ENCODE measurements at places on chromosomes 3 and 15.
A peak's percentile ranks its signal among the peaks of the same experiment; 100 is the strongest.

- DNase-seq: no peak
Measured at GRCh38 chr3:151383111-151383510, 1.4 kb downstream of the P2RY12 start.

DNA sequence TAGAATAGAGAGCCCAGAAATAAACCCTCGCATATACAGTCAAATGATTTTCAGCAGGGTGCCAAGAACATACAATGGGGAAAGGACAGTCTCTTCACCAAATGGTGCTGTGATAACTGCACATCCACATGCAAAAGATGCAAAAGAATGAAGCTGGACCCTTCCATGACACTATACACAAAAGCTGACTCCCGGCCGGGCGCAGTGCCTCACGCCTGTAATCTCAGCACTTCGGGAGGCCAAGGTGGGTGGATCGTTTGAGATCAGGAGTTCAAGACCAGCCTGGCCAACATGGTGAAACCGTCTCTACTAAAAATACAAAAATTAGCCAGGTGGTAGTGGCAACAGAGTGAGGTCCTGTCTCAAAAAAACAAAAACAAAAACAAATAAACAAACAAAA is 43.2 kb upstream of the IQSEC1 start:
- no peak for DNase-seq

DNA sequence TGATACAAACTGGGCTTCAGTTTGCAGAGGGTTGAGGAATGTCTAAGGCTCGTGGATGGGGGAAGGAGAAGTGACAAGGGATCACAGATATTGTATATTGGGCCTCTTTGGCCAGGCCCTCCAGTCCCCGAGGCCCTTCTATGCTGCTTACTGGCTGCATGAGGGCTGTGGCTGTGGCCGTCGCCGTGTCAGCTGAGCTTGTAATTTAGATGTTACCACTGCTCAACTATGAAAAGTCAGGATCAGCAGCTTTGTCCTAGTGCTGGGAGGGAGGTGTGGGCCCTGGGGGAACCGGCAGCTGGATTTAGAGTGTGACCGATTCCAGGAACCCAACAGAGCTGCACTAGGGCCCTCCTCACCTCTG is 51.6 kb downstream of the CACNA1D start:
- no peak for DNase-seq

GRCh38 chr3:115397433-115397832 is 225.9 kb upstream of the GAP43 start:
- DNase-seq: no peak

DNA sequence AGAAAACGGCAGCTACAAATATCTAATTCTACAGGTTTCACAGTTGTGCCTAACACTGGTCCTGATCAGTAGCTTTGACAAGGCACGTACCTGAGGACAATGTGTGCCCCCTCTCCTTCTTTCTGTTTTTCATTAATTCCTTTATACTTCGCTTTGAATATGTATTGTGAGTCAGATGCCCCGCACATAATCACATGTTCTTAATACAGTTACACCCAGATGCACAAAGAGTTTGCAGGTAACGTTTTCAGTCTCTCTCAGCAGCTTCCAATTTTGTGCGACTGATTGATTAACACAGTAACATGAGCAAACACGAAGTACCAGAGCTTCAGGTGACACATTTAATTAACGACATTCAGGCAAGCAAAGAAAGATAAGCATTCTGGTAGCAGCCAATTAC is 209.8 kb upstream of the ZPLD1 start:
- DNase-seq: no peak

GRCh38 chr3:131714585-131715220 is 211.9 kb upstream of the MRPL3 start:
- no peak for DNase-seq

DNA sequence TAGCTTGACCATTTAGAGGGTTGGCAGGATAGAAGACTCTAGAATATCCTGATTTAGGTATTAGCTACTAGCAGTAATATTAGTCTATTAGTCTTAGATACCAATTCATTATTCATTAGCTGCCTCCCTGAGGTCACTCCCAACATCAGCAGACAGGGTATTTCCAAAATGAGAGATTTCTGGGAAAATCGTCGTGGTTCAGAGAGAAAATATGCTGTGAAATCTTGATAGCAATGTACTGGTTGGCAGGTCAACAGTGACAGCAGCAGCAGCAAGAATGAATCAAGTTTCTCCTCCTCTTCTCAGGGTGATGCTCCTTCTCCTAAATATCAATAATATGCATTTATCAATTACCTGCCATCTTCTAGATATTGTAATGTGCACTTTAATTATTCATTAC is 41.3 kb upstream of the ROBO1 start:
- DNase-seq: no peak

- DNase-seq: no peak
Measured at GRCh38 chr15:52557274-52557641, 11.6 kb downstream of the ARPP19 start.

GRCh38 chr3:186754006-186754405 is 29.4 kb upstream of the EIF4A2 start:
- DNase-seq: no peak

DNA sequence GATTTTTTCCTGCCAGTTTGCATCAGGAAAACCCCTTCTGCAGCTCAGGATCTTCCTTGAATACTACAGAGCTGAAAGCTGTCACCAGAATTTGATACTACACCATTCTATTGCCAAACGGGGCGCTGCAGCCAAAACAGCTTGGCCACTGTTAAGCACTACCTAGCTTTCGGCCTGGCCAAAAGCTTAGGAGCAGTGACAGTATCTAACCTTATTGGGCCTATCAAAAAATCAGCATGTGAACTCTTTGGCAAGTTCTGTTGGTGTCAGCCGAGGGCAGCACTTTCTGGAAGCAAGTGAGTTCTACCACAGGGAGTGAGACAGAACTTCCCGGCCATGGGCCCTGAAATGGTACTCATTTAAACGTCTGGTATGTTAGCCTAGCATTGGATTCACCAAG is 16.1 kb upstream of the GYG1 start:
- no peak for DNase-seq

GRCh38 chr3:39288300-39288808 is 8.5 kb upstream of the CX3CR1 start:
- DNase-seq: peak; percentile 72

DNA sequence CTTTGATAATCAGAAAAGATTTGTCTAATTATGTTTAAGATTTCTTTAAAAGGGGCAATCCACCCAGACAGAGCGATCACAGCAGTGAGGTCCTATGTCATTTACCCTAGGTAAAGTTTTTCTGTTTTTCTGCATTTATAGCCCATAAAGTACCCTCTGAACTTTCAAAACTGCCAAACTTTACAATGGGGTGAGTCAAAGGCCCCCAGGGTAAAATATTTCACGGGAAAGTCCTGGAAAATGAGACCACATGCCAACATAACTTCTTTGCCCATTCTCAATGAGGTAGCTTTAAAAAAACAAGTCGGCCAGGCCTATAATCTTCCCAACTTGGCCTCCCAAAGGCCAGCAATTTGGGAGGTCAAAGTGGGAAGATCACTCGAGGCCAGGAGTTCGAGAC is 53.0 kb downstream of the SUCLG2 start:
- no peak for DNase-seq

DNA sequence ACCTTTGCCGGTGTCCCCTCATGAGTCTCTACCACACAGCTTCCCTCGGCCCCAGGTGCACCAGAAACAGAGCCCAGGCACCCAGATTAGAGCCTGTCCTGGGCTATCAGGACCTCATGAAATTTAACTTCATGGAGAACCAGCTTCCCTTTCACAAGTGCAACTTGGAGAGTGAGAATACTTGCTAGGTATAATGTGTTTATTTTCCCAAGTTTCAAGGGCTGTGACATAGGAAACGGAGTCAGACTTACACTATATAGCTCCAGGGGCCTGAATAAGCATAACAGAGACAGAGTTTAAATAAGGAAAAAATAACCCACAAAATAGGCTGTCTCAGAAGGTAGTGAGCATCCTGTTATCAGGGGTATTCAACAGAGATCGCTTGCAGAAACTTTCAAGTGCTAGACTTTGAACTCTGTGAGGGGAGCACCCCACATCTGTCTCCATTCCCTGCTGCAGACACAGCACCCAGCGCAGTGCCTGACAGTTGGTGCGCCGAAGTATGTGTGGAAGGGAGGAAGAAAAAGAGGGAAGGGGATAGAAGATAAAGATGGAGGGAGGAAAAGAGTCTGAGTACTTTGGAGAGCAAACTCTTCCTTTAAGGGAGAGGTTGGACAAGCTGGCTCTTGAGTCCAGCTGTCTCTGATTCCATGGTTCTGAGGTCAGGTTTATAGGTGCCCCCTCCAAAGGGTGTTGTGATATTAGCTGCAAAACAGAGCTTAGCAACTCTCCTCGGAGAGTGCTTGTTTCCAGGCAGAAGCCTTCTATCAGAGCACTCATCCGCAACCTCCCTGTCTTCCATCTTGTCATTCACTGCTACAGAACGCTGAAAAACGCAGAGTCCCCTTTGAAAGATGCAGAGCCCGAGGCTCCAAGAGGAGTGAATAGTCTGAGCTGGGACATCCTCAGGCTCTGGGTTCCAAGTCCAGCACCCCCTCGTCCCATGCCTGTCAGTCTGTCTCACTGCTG is 84.8 kb downstream of the CPN2 start:
- DNase-seq: no peak

- no peak for DNase-seq
Measured at GRCh38 chr3:129035360-129036221, 25.0 kb upstream of the GP9 start.

DNA sequence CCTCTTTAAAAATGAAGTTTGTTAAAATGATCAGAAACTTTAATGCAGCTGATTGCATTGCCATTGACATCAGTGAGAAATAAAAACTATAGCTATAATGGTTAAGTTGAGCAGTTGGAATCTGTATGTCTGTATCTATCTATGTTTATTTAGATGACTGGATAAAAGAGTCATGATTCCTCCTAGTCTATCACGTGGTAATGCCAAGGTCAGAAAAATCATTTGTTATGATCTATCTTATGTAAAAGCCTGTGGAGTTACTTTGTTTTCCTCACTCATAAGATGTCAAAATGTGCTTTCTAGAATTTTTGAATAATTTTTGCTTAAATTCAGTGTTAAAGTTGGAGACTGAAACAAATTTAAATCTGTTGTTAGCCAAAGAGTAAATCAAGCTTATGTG is 63.3 kb downstream of the MBNL1 start:
- no peak for DNase-seq

GRCh38 chr3:117105686-117106085 is 396.1 kb downstream of the TUSC7 start:
- no peak for DNase-seq

DNA sequence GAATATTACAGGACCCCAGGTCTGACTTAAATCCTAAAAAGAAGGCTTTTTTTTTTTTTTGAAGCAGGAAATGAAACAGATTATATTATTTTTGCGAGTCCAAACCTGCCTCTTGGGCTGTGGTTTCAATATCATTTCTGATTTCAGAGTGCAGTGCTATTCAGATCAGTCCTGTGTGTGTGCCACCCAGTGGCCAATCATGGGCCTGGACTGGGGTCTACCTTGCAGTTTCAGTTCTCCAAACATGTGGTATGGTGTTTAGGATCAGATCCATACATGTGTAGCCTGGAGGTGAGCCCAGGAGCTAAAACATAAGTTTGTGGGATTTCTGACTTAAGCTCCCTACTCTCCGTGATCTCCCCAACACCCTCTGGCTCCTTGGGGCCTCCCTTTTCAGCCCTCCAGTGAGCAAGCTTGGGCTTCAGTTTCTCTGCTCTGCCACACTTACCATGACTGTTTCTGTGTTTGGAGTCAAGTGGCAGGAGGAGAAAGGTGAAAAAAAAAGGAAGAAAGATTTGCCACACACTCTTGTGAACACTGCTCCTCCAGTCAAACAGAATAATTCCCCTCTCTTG is 12.1 kb upstream of the THSD4 start:
- no peak for DNase-seq

GRCh38 chr3:132997404-132998185 is 40.6 kb upstream of the TMEM108 start:
- DNase-seq: no peak

GRCh38 chr3:28840976-28841376 is 439.9 kb upstream of the RBMS3 start:
- peak; percentile 43 for DNase-seq

DNA sequence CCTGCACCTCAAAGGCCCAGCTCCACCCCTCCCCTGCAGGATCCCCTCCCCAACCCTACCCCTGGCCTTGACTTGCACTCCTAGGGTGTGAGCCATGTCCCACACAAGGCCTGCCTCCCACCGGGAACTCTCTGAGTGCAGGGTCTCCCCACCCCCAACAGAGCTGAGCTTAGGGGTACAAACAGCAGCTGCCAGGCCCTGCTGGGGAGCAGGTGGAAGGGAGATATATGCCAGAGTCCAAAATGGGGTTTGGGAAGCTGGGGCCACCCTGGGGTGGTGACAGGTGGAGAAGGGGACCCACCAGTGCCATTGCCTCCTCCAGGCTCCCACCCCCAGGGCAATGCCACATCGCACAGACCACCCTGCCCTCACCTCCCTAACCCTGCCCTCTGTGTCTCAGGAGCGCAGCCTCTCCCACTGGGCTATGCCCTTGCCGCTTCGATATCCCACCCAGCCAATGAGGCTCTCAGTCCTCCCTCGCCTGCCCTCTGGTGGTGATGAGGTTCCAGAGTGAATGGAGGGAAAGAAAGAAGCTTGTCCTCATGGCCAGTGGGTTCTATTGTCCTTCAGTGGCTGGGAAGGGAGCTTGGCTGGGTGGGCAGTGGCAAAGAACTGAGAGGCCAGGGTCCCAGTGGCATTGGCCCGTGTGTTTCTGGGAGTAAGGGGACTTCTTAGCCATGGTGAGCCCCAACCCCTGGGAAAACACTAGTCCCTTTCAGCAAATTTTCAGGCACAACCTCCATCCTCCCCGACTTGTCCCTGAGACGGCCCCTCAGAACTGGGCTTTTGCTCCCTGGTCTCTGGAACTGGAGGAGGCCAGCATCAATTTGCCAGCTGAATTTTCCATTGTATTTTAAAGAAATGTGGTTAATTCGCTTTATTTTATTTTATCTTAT is 46.8 kb downstream of the CYP11A1 start:
- DNase-seq: peak; percentile 38

GRCh38 chr3:187954873-187955586 is 198.9 kb upstream of the LPP start:
- DNase-seq: no peak

GRCh38 chr15:57909388-57909787 is 156.1 kb downstream of the ALDH1A2 start:
- DNase-seq: no peak

DNA sequence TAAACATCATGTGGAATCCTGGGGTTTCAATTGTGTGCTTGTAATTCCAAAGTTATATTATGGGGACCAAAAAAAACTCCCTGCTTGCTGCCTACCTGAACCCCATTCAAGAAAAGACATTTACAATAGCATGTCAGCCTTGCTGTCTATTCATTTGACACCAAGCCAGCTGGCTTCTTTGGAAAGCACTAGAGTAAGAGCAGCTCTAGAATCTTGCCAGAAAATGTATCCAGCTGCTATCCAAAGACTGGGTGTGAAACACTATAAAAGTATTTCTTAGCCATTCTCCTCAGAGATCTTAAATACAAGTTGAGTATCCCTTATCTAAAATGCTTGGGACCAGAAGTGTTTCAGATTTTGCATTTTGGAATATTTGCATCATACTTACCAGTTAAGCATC is 87.4 kb downstream of the RAD18 start:
- DNase-seq: no peak

Measured in stimulated activated CD4-positive, alpha-beta T cell treated with anti-CD3 and anti-CD28 coated beads, Interleukin-15, amount 100 ng/mL, for 48 hours (primary cell).